ENCODE measurements at places on chromosomes 7 and 10.

DNA sequence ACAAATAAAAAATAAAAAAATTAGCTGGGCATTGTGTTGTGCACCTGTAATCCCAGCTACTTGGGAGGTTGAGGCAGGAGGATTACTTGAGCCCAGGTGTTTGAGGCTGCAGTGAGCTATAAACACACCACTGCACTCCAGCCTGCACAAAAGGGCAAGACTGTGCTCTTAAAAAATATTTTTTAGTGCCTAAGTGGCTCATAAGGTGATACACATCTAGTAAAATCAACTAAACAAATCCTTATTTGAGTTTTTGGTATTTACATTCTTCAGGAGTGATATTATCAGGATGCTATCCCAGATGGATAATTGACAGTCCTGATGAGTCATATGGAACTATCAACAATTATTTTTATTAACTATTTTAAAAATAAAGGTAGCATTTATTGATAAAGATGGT, 93.9 kb downstream of the EXOC6 start:
- no peak for DNase-seq

DNA sequence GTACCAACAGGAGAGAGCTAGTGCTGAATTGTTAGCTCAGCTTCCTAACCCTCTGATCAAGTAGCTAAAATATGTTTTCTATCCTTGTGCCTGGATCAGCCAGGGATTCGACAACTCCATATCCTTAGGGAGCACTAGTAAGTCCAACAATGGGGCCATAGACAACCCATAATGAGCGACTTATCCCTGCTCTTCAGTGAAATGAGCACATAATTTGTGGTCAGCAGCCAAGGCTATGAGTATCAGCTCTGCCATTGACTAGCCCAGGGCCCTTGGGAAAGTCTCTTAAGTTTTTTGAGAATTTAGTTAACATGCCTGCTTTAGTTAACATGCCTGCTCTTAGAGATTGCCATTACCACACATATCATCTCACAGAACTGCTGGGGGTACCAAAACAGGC, 39.3 kb downstream of the COL1A2 start:
- DNase-seq = no peak

DNA sequence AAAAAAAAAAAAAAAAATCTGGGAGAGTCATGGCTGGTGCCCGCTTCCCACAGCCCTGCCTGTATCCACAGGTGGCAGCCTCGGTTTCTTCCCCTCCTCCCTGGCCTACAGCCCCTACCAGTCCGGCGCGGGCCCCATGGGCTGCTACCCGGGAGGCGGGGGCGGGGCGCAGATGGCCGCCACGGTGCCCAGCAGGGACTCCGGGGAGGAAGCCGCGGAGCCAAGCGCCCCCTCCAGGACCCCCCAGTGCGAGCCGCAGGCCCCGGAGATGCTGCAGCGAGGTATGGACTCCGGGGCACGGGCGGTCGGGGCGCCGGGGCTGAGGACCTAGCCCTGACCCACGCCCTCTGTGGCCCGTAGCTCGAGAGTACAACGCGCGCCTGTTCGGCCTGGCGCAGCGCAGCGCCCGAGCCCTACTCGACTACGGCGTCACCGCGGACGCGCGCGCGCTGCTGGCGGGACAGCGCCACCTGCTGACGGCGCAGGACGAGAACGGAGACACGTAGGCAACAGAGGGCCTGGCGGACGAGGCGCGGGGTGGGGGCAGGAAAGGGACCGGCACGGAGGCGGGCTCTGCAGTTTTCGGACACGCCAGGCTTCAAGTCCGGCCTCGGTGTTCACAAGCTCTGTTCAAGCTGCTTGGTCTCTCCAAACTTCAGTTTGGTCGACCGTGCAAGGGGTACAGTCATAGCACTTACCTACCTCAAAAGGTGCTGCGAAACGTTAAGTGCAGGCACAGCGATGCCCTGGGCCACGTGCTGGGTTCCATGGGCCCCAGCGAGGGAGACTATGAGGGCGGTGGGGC, 3.9 kb downstream of the NFKB2 start:
- DNase-seq = peak; percentile 94

GRCh38 chr10:111267673-111268072, 190.8 kb downstream of the ADRA2A start:
- no peak for DNase-seq

DNA sequence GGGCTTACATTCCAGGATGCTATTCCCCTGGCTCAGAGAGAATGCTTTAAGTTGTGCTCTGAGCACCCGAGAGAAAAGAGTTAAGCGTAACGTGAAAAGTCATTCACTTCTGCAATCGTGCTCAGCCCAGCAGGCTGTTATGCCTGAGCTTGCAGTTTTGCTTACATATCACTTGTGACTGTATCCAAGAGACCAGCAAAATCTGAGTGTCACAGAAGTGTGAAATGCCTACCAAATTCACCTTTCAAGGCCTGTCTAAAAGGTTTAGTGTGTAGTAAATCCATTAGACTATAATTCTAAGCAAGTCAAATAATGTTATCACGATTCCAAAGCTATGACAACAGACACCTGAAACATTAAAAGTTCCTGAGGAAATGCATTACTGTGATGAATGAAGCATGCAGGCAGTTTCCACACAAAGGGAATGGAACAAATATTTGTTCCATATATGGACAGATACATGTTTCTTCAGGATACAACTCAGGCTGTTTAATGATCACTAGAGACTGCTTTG, 20.1 kb downstream of the ITGB1 start:
- DNase-seq = no peak

DNA sequence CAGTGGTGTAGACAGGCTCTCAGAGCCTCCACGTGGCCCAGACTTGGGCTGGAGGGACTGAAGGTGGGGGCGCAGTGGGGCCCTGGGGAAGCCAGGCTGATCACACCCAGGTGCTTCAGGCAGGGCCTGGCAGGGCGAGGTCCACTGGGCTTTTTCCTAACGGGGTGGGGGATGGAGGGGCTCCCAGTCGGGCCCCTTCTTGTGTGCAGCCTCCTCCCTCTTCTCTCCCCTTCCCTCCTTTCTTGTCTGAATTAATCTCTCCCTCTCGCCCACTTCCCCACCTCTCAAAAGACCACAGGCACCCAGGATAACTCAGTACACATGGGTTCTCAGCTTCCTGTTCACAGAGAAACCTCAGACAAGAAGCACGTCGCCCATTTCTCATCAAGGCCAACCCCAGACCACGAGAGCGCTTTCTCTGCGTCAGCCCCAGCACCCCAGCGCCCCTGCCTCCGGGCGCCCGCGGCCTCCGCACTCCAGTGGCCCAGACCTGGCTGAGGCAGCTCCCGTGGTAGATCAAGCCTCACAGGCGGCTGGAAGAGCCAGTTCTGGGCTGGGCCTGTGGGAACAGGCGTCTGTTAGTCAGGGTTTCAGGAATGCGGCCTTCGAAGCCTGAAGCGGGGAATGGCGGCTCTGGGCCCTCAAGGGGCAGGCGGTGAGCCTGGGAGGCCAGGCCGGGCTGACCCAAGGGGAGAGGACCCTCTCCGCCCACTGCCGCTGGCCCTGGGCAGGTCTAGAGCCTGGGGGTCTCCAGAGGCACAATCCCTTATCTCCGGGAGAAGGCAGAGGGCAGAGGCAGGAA, 50.6 kb downstream of the PWWP2B start:
- DNase-seq = peak; percentile 90

- DNase-seq = no peak
Observed at GRCh38 chr10:59872892-59873463, 33.4 kb downstream of the CCDC6 start.

DNA sequence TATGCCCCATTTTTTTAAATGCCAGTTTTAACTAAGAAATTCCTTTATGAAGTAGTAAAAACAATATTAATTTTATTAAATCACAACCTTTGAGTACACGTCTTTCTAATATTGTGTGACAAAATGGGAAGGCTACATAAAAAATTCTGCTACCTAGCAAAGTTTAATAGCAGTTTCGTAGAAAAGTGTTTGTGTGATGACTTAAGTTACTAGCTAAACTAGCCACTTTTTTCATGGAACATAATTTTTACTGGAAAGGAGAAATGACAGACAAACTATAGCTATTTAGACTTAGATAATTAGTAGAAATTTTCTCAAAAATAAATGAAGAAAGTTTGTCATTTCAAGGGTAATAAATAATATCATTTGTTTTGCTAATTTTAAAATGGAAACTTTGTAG, 153.1 kb downstream of the GPAM start:
- DNase-seq = no peak

GRCh38 chr10:6574664-6575176, 5.4 kb downstream of the PRKCQ start:
- DNase-seq = no peak

- DNase-seq = no peak
Observed at GRCh38 chr10:124256151-124256550, 162.6 kb downstream of the OAT start.

DNA sequence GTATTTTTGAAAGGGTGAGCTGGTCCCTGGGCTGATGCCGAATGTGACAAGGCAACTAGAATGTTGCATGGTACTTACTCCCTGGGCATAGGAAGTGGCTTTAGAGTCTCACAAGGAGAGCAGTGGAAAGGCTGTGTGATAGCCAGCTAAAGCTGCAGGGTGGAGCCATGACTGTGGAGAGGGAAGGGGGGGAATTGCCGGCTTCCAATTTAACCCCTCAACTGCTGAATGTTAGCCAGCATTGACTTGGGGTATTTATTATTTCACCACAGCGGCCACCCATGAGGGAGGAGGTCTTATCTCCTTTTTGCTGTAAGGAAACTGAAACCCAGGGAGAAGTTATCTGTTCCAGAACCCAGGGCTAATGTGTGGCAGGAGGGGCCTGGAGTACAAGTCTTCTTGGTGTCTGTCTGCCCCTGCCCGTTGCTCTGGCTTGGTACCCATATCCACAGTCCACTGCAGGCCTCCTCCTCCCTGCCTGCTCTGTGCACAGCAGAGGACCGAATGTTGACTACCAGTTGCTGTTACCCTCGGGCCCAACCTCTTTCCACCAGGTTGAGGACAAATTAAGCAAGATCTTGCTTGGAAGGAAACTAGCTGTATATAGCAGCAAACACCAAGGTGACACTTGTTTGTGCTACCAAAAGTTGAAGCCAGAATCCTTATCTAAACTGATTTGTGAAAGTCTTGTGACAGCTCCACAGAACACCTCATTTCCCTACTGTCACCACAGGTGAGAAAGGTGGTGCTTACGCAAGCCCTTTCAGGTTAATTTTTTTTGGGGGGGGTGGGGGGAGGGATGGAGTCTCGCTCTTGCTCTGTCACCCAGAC, 37.6 kb downstream of the WBP1L start:
- DNase-seq = no peak

DNA sequence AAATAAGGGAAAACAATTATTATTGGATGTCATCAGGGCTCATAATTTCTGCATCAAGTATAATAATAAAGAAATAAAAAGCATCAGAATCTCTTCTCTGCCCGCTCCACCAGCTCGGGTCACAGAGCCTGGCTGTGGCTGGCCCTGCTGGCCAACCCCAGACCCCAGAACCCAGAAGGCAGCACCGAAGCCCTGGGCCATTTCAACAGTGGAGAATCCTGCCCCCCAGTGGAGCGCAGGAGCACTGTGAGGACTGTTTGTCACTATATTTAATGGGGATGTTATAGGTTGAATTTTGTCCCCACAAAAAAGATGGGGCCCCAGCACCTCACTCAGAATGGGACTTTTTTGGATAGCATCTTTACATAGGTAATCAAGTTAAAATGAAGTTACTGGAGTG, 27.3 kb downstream of the DENND11 start:
- DNase-seq = no peak

GRCh38 chr7:36372156-36372555, 17.5 kb upstream of the ANLN start:
- no peak for DNase-seq

GRCh38 chr7:35313575-35313974, 59.7 kb upstream of the TBX20 start:
- DNase-seq = no peak

- DNase-seq = peak; percentile 30
Observed at GRCh38 chr7:97012365-97013133, 7.2 kb downstream of the DLX6 start.

- no peak for DNase-seq
Observed at GRCh38 chr10:95606922-95607321, 45.8 kb upstream of the SORBS1 start.

GRCh38 chr10:49187044-49187484, 1.1 kb downstream of the TMEM273 start:
- DNase-seq = peak; percentile 54

DNA sequence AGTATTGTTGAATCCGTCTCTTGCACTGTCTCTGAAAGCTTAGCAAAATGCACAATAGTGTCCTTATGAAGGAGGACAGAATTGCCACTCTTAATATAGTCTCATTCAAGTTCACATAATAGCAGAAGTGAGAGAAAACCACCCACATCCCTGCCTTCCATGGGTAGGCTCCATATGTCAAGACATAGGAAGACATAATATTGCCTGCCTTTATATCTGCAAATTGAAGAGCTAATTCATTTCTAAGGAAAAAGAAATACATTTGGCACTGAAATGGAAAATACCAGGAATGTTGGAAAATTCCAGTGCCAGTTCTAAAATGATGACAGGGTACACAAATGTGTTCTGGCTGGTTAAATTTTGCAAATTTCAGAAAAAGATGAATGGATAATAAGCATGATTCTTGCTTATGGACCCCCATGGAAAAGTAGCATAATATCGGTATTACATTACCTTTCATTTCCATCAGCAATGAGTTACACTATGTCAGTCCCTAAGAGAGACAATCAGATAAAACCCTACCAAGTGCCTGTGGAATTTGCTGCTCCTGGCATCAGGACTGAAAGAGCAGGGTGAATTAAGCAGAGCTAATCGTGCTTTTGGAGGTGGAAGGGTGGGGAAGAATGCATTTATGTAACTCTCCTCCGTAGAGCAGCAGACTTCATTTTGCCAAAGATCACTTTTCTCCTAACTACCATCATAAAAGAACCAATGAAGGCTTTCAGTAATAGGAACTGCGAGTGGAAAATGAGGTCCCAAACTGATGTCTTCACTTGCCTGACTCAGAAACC, 312.6 kb downstream of the FGFR2 start:
- no peak for DNase-seq

DNA sequence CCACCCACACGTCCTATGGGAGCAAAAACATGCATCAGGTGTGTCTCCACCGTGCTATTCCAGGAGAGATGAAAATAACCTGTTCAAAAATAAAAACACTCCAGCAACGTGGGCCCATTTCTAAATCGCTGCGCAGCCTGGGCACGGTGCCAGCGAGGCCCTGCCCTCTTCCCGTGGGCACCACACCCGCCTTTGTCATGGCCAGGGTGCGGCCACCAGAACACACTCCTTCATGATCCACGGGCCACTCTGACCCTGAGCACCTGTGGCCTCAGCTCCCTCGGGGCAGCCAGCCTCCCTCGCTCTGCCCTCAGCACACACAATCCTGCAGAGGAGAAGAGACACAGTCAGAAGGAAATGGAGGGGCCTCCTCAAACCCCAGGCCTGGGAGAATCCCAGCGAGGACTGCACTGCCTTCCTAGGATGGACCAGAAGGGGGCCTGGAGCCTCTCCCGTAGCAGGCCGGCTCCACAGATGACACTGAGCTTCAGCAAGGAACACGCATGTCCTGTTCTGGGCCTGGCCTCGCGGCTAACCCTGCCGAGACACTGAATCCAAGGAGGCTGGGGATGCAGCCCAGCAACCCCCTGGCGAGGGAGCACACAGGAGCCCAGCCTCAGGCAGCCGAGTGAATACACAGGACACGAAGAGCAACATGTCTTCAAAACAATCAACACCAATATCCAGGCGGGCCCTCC, 169.0 kb downstream of the MAD1L1 start:
- no peak for DNase-seq
